ENCODE measurements at places on chromosomes 1 and 21.
A peak's percentile ranks its signal among the peaks of the same experiment; 100 is the strongest.

- DNase-seq = no peak
Measured at GRCh38 chr1:169144941-169145626, 38.6 kb downstream of the ATP1B1 start.

DNA sequence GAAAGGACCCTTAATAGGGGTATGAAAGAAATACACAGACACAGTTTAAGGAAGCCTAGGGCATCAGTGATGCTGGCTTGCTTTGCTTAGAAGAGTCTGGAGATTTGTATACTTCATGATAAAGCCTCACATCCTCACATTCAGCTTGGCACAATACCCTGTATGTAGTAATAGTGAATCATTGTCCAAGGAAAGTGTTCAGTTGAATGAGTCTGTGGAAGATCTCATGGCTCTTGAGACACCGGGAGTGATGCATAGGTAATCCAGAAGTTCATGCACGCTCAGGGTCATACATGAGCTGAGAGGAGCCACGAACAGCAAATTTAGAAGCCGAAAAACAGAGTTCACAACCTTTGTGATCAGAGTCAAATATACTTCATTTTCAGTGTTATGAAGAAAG, 537.2 kb upstream of the TMPRSS15 start:
- no peak for DNase-seq

GRCh38 chr1:105419030-105419429, 1637.4 kb upstream of the PRMT6 start:
- DNase-seq = no peak

- DNase-seq = no peak
Measured at GRCh38 chr1:38183096-38183495, 136.5 kb upstream of the POU3F1 start.

DNA sequence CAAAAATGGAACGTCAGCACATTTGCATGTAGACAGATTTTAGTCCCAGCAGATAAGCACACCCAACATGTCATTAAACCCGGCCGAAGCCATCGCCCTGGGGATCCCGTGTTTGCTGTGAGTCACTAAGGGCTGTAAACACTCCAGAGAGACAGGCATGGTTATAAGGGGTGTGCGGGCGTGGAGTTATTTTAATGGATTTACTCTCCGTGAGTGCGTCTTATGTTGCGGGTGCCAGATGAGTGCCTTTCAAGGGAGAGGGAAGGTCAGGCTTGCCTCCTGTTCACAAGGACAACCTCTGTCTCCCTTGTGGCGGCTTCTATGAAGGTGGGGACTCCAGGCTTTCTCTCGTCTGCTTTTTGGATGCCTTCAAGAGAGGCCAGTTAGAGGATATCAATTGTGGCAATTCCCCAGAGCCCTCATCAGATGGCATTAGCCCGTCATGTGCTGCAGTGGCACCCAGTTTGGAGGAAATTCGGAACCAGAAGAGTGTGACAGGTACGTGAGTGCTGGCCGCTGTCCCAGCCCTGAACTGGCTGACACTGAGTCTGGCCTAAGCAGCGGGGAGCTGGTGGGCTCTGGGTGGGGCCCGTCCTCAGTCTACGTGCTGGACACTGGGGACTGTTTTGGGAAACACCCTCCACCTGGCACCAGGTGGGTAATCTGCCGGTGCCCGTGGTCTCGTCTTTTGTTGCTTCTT, 223.8 kb upstream of the TMEM51 start:
- no peak for DNase-seq

DNA sequence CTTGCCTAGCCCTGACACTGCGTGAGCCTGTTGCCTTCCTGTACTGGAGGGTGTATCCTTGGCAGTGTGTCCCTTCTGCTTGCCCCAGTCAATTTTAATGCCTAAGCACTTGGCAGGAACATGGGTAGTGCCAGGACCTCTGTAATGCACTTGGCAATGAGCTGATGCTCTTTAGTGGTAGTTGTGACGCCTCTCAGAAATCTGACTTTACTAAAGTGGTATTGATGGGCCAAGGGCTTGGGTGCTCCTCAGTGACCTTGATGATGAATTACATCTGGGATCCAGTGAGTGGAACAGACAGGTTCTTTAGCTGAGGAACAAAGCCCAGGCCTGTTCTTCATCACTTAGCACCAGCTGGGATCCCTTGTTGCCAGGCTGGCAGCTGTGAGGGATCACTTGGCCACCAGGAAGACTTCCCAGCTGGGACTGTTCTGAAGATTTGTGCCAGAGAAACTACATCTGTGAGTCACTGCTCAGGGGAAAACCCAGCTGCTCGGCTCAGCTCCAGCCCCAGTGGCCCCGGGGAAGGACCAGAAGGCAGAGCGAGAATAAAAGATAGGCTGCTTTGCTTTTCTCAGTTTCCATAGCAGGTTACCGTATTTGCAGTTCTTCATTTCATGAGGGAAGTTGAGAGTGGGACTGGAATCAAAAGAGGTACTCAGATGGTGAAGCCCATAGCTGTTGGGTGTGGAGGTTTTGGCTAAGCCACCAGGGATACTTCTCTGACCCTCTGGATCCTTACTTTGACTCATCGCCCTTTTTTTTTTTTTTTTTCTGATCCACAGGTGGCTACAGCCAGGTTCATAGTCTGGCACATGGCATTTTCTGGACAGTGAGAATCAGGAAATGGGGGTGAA, 28.5 kb upstream of the KCNA2 start:
- no peak for DNase-seq

DNA sequence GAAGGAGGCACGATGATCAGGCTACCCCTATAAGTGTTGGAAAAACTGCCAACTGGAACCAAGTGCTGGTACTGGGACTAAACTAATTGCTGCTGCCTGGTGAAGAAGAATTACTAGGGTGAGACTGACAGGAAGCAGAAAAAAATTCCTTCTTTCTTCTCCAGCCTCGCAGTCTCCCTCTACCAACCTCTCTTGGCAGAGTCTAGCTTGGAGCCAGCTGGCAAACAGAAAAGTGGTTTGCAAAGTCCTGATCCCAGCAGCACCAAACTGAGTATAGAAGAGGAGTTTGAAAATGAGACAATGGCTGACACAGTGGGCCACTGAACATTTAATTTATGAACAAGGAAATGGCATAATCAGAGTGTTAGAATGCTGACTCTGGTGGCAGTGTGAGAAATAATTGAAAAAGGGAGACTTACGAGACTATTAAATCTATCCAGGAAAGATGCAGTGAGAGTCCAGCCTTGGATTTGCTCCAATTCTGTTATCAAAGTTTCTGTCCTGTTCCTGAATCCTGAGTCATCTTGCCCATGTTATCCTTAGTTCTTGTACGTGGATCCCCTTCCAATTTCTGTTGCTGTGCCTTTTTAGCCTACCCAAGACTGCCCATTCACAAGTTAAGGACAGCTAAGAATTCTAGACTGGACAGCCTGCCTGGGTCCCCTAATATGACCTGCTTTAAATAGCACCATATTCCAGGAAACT, 23.7 kb upstream of the DISP1 start:
- no peak for DNase-seq

DNA sequence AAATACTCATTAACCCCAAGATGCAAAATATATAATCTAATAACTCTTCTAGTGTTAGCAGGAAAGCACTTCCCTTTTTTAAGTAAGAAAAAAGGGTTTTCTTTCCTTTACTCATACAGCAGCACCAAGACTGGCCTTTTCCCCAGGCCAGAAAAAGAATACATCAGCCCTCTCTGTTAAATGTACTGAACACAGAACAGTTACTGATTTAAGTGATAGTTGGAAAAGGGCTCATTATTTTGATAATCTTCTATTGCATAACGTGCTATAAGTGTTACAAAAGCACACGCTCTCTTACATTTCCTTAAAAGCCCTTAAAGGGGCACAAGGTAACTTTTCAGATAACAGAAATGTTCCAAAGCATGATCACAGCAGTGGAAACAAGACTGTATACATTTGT, 142.9 kb downstream of the TIAM1 start:
- peak; percentile 56 for DNase-seq

GRCh38 chr1:180691322-180691913, 59.6 kb downstream of the XPR1 start:
- no peak for DNase-seq

GRCh38 chr1:180630408-180631193, 1.2 kb upstream of the XPR1 start:
- no peak for DNase-seq

- DNase-seq = no peak
Measured at GRCh38 chr21:30351534-30351933, 3.1 kb upstream of the KRTAP23-1 start.

DNA sequence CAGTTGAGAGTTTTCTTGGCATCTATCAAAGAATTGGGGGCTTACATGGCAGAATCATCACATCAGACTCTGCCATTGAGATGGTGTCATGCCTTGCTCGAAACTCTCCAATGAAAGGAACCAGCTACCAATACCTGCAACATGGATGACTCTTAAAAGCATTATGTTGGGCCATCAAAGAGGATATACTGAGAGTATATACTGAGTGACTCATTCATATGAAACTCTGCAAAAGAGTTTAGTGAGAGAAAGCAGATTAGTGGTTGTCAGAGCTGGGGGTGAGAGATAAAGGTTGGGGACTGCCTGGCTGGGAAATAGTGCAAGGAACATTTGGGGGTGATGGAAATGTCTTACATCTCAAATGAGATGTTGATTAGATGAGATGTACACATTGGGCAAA, 14.7 kb upstream of the HMGB4 start:
- no peak for DNase-seq

DNA sequence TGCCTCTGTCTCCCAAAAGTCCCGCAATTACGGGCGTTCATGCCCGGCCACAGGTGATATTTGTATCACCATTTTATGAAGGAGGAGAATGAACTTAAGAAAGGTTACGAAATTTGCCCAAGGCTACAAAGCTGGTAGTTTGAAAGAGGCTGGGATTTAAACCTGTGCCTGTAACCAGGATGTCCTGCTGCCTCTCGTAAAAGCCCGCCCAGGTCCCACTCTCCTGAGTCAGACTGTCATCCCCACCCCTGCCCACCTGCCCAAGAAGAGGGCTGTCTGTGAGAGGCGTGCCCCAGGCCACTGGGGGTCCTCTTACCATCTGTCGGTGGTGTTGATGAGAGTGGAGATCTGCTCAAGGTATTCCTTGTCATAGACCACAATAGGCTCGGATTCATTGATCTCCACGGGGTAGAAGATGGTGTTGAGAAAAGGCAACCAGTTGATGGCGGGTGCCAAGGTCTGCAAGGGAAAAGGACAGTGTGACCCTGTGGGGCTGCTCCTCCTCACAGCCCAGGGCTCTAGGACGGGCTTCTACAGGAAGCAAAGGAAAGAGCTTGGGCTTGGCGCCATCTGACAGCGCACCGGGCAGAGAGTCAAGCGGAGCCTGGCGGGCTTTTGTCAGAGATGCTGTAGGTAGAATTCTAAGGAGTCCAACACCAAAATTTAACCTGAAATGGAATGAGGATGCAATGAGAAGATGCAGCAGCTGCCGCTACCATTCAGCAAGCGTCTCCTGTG, 43.2 kb downstream of the ECE1 start:
- no peak for DNase-seq

DNA sequence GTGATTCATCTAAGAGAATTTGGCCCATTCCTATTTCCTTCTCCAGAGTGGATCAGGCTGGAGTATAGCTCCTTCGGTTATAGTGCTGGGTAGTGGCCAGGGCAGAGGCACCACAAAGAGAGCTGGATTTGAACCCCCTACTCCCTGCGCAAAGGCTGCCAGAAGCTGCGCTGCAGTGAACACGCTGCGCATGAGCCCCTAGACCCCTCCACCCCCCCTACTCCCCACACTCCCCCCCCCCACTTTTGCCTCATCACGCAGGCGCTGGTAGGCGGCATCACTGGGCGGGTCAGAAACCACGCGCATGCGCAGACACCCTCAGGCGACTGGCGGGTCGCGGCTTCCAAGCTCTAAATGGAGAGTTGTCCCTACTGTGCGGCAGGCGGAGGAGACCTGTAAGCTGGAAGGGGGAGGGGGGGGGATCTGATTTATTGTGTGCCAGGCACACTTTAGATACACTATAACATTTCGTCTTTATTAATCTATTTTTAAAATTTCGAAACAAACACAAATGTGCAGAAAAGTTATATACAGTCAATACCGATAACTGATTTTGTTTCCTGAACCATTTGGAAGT, 38.7 kb upstream of the HMGN1 start:
- DNase-seq = peak; percentile 95

DNA sequence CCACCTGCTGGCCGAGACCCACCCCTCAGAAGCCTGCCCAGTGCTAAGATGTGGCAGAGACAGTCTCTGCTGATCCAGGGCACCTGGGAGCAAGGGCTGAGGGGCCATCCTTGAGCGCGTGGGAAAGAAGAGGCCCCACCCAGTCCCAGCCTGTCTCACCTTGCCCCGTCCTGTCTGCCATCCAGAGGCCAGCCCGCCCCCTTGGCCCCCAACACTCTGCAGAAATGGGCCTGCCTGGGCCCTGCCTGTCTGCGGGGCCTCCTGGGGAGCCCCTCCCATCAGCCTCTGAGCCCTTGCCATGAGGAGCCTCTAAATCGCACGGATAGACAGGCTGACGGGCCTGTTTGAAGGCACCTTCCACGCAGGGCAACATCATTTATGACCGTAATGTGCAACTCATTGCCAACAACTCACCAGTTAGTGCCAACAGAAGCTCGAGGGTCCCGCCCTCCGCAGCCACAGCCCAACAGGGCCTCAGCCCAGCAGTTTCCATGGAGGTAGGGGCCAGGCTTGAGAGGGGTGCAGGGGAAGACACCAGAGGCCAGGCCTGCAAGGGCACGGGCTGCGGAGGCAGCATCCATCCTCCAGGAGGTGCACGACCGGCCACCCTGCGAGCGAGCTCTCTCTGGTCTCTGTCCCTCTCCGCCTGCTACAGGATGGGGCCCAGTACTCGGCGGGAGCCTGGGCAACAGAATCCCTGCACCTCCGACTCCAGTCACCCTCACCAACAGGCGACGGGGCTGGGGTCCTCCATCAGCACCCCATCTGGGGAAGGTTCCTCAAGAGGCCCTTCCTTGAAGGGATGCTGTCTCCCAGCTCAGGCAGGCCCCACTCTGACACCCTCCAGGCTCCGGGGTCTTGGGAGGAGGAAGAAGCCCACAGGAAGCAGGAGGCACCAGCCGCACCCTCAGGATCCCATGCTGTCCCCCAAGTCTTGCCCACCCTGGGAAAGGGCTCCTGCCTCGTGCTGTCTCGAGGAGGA, 78.0 kb downstream of the MEGF6 start:
- no peak for DNase-seq

- DNase-seq = no peak
Measured at GRCh38 chr1:219587801-219588561, 24.9 kb downstream of the ZC3H11B start.

GRCh38 chr21:27329255-27329851, 362.5 kb upstream of the ADAMTS5 start:
- DNase-seq = no peak

GRCh38 chr1:1942753-1943656, 23.9 kb upstream of the TMEM52 start:
- no peak for DNase-seq

DNA sequence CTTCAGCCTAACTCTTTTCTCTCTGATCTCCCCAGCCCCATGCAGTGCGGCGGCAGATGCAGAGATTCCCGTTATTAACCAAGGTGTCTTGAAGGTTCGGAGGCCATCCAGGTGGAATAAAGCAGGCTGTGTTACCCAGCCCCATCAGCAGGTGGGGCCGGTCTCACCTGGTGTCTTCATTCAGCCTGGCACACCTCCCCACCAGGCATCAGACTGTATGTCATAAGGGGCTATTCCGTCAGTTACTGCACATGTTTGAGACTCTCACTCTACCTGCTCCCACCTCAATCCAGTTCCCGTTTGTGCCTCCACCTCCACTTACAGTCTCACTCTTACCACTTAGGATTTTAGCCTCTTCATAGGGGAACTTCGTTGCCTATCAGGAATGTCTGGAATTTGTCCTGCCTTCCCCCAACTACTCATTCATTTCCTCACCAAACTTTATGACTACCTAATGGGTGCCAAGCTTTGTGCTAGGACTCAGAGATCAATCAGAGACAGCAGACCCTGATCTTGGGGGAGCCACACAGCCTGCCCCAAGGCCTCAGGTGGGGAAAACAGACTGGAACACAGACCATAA, 170.2 kb downstream of the PLPP3 start:
- DNase-seq = peak; percentile 28

Data from hematopoietic multipotent progenitor cell treated with erythropoietin and hydrocortisone succinate and interleukin-3 and kit ligand, for 6 days (in vitro differentiated cells).